ENCODE measurements at places on chromosomes 6 and 20. TPM values are rescaled to one million over a fixed set of nuclear protein-coding genes. Genes with fewer than 3 reads are reported as not detected.

TPMT gene
- total RNA-seq, result 7.9 TPM

FAM184A gene
- total RNA-seq, result 0.19 TPM

CST1 gene
- not detected for total RNA-seq

RNF182 gene
- total RNA-seq, result not detected

CDH22 gene
- not detected for total RNA-seq

IMPG1 gene
- total RNA-seq, result not detected

GPR6 gene
- total RNA-seq, result not detected

SLC22A7 gene
- not detected for total RNA-seq

TFAP2D gene
- not detected for total RNA-seq

DNA sequence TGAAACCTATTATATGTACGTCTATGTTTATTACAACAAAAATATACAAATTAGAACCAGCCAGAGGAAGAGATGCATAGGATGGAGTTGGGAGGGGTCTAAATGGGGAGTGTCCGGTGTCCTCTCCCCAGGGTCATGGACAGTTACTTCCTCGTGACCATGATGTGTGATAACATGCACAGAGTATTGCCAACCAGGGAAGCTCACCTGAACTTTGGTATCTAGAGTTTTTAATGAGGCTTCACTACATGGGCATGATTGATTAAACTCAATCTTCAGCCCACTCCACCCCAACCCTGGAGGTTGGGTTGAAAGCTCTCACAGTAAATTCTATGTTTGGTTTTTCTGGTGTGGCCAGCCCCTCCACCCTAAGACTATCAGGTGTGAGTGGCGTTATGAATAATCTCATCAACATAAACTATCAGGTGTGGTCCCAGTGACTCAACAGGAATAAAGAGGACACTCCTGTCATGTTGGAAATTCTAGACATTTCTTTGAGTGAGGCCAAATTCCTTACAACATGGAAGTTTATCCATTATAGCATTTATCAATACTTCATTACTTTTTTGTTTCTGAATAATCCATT is 36.4 kb upstream of the FKBP1A start:
- no peaks in the 10 kb centered on the region for H3K4me1 ChIP-seq
- no peak overlapping the region for H3K27ac ChIP-seq
- no peak for DNase-seq
- H3K4me3 ChIP-seq, result no peak overlapping the region
- no peaks in the 10 kb centered on the region for H3K36me3 ChIP-seq

GRCh38 chr20:8339349-8339748 is 207.3 kb downstream of the PLCB1 start:
- no peak for DNase-seq
- H3K36me3 ChIP-seq, result no peaks in the 10 kb centered on the region
- no peak overlapping the region for H3K27ac ChIP-seq
- no peak overlapping the region for H3K4me3 ChIP-seq

- no peak overlapping the region for H3K4me3 ChIP-seq
- no peak for DNase-seq
- H3K36me3 ChIP-seq, result no peaks in the 10 kb centered on the region
- no peaks in the 10 kb centered on the region for H3K4me1 ChIP-seq
Measured at GRCh38 chr6:47780510-47781356, 1.1 kb upstream of the OPN5 start.

DNA sequence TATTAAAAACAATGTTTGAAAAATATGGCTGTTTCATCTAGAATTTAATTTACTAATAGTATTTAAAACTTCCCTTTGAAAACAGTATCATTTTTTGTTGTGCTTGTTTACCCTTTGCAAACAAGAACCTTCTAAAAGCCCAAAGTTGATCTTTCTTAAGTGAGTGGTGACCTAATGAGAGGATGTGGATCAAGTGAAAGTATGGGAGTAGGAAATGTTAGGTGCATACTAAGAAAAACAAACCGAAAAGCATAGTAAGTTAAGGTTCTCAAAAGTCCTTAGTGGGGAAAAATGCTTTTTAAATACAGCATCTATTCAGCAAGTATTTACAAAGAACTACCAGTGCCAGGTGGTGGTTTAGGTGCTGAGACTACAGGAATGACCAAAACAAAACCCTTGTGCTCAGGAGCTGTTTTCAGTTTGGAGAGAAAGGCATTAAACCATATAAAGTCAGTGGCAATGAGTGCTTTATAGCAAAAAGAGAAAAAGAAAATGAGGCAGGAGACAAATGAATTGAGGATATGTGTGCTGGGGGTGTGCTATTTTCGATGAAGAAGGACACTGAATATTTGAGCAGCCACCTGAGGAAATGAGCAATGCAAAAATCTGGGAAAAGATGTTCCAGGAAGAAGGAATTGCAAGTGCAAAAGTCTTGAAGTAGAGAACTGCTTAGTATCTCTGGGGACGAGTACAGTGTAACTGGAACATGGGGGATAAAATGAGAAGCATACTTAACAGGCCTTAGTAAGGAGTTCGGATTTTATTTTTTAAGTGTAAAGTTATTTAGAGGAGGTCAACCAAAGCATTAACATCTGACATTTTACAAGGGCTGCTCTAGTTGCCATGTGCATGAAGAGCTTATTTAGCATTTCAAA is 24.0 kb downstream of the RNF146 start:
- H3K27me3 ChIP-seq, result no peaks in the 10 kb centered on the region
- DNase-seq, result no peak
- peak overlapping the region; percentile 15 for H3K27ac ChIP-seq
- H3K4me1 ChIP-seq, result peaks cover 13% of the 10 kb centered on the region
- H3K36me3 ChIP-seq, result peaks cover 6% of the 10 kb centered on the region

- no peaks in the 10 kb centered on the region for H3K4me1 ChIP-seq
- no peaks in the 10 kb centered on the region for H3K36me3 ChIP-seq
- no peak for DNase-seq
- no peak overlapping the region for H3K27ac ChIP-seq
- H3K4me3 ChIP-seq, result no peak overlapping the region
- no peaks in the 10 kb centered on the region for H3K27me3 ChIP-seq
Measured at GRCh38 chr20:49987015-49987867, 4.5 kb downstream of the SNAI1 start.

- H3K27me3 ChIP-seq, result peaks cover 10% of the 10 kb centered on the region
- no peak overlapping the region for H3K27ac ChIP-seq
- no peaks in the 10 kb centered on the region for H3K36me3 ChIP-seq
Measured at GRCh38 chr20:6767126-6767535, 355 bp upstream of the BMP2 start.

DNA sequence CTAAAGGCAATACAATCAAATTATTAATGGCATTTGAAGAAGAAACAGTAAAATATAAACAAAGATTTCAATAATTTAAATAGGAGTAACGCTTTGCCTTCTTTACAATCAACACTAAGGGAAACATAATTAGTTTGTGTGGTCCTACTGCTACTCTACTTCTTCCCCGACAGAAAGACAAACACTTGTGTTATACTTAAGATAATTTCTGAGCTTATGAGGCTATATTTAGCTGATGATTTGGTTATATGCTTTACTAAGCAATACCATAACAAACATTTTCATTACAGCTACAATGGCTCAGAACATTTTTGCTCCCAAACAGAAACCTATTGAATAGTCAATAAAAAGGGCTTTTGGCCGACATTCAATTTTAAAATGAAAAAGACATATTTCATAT is 1217.2 kb upstream of the GJE1 start:
- H3K4me3 ChIP-seq, result no peak overlapping the region
- H3K4me1 ChIP-seq, result no peaks in the 10 kb centered on the region
- no peak for DNase-seq
- H3K27me3 ChIP-seq, result no peaks in the 10 kb centered on the region
- H3K27ac ChIP-seq, result no peak overlapping the region

GRCh38 chr20:10228330-10228729 is 9.7 kb downstream of the SNAP25 start:
- H3K4me3 ChIP-seq, result no peak overlapping the region
- no peaks in the 10 kb centered on the region for H3K27me3 ChIP-seq
- DNase-seq, result no peak
- no peaks in the 10 kb centered on the region for H3K36me3 ChIP-seq
- no peak overlapping the region for H3K27ac ChIP-seq

DNA sequence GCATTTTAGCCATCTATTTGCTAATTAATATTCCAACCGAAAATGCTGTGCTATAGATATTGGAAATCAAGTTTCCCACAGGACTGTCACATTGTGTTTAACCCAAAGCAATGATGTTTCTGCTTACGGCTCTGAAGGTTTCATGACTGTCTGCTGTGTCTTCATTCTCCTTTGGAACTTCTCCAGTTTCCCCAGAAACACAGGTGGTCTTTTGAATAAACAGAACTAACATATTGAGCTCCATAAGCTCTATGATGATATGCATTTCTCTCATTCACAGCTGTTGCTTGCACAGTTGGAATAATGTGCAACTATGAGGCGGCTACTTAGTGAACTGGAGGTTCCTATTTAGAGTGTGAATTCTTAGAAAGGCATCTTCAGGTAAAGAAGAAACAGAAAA is 266.0 kb upstream of the ID4 start:
- no peak overlapping the region for H3K27ac ChIP-seq
- no peaks in the 10 kb centered on the region for H3K27me3 ChIP-seq
- no peak for DNase-seq
- no peaks in the 10 kb centered on the region for H3K36me3 ChIP-seq
- H3K4me3 ChIP-seq, result no peak overlapping the region

- no peak overlapping the region for H3K27ac ChIP-seq
- no peaks in the 10 kb centered on the region for H3K4me1 ChIP-seq
- no peaks in the 10 kb centered on the region for H3K36me3 ChIP-seq
Measured at GRCh38 chr6:151240791-151241642, 1.2 kb downstream of the AKAP12 start.

- H3K27ac ChIP-seq, result peak overlapping the region; percentile 92
- no peaks in the 10 kb centered on the region for H3K36me3 ChIP-seq
- no peaks in the 10 kb centered on the region for H3K27me3 ChIP-seq
Measured at GRCh38 chr6:85678602-85679444, 36.1 kb upstream of the SYNCRIP start.

DNA sequence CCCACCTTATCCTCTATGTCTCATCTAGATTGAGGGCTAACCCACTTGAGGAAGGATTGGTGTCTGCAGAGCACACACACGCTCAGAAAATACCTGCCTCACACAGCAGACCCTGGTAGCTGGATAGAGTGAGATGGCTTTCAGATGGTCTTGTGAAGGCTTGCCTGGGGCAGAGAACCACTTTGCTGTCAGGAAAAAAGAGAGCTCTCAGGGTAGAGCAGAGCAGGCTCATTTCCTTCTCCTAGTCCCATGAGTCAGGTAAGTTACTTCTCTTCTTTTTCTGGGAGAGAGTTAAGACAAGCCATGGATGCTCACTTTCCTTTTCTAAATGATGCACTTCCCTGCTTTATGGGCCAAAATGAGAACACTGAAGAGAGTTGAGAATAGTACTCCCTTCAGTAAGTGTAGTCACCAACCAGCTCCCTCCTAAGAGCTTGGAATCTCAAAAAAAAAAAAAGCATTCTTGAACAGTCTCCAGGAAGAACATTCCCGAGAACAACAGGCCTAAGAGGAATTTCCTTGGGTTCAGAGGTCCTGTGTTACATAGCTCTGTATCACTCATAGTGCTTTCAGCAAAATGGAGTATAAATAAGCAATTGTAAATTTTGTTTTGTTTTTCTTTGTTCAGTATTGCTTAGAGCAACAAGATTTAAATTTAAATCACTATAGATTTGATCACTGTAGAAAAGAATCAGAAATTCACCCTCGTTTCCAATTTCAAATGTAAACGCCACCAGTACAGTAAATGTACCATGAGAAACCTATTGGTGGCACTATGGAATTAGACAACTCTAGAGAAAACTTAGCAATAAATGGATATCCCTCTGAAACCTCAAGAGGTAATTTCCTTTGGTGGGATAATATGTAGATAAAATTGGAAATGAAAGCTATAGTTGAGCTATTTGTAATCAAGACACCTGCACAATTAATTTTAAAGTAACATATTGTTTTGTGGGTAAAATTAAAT is 530.3 kb downstream of the RFPL4B start:
- no peak for DNase-seq
- H3K4me1 ChIP-seq, result no peaks in the 10 kb centered on the region
- no peak overlapping the region for H3K4me3 ChIP-seq
- no peaks in the 10 kb centered on the region for H3K27me3 ChIP-seq
- H3K36me3 ChIP-seq, result no peaks in the 10 kb centered on the region

- H3K27me3 ChIP-seq, result no peaks in the 10 kb centered on the region
- H3K27ac ChIP-seq, result no peak overlapping the region
- H3K36me3 ChIP-seq, result no peaks in the 10 kb centered on the region
Measured at GRCh38 chr20:270517-270916, 13.0 kb downstream of the DEFB132 start.

DNA sequence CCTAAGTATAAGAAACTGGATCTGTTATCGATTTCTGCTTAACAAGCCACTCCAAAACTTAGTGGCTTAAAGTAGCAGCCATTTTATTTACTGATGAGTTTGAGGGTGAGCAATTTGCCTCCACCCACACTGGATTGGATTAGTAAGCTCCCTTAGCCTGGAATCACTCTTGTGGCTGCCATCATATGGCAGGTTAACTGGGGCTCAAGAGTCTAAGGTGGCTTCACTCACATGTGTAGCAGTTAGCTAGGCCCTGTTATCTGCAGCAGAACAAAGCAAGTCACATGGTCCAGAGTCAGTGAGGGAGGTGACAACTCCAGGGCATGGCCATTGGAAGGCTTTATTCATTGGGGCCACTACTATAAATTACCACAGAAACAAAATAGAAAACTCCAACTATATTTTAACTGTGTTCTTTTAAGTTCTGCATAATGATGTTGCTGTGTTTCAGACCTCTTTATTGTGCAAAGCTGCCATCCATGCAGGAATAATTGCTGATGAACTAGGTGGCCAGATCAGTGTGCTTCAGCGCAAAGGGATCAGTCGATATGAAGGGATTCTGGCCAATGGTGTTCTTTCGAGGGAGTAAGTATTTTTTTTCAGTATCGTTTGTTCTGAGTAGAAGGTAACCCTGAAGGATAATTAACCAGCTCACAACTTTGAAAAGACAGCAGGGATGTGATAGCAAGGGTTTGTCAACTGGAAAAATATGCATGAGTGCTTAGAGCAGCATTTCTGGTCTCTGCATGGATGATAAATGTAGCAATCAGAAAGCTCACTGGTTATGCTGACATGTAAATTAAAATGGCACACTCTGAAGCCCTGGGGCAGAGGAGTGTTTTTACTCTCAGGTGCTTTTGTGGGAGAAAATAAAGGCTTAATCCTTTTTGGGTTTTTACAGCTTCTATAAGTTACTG is 49.6 kb downstream of the DCBLD1 start:
- DNase-seq, result no peak
- no peaks in the 10 kb centered on the region for H3K36me3 ChIP-seq
- H3K4me3 ChIP-seq, result no peak overlapping the region
- H3K27ac ChIP-seq, result no peak overlapping the region
- H3K27me3 ChIP-seq, result no peaks in the 10 kb centered on the region

DNA sequence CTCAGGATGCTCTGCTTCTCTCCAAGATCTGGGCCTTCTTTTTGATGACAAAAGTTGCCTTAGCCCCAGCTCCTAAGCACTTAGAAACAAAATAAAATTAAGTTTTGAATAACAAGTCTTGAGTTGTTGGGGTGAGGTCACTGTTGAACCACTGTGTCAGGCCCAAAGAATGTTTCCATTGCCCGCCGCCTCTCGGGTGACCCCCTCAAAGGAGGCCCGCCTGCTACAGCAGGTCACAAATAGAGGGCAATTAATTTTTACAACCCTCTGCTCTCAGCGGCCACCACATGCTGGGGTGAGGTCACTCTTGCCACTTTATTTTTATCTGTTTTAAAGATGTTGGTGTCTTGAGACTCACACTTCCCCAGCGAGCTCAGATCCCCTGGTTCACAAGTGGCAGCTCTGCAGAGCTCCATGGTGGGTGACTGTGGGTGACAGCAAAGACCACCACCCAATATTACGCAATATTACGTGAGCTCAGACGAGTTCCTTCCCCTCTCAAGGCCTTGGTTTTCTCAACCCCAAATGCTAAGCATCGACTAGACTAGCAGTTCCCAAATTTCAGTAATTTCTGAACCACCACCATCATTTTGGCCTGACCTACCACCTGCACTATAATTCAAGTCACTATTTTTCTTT is 247.7 kb upstream of the PMEPA1 start:
- H3K4me1 ChIP-seq, result no peaks in the 10 kb centered on the region
- H3K4me3 ChIP-seq, result no peak overlapping the region
- H3K27ac ChIP-seq, result no peak overlapping the region
- H3K27me3 ChIP-seq, result no peaks in the 10 kb centered on the region
- H3K36me3 ChIP-seq, result no peaks in the 10 kb centered on the region
